ENCODE measurements at places on chromosomes 16 and 17.

- no peak for DNase-seq
Measured at GRCh38 chr16:48538746-48539484, 71.1 kb downstream of the N4BP1 start.

DNA sequence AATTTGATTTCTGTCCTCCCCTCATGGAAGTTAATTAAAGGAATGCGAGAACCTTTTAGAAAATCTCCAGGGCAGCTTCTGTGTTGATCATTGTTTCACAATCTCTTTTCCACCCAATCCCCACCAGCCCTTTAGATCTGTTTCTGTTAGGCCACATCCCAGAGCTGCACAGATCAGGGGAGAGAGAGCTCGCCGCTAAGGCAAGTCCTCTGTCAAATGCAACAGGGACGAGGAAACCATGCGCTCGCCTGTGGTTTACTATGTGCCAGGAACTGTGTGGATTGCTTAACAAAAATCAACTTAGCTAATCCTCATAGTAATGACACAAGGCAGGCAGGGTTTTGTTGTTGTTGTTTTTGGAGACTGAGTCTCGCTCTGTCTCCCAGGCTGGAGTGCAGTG lies 115.4 kb downstream of the SALL1 start:
- DNase-seq = no peak

DNA sequence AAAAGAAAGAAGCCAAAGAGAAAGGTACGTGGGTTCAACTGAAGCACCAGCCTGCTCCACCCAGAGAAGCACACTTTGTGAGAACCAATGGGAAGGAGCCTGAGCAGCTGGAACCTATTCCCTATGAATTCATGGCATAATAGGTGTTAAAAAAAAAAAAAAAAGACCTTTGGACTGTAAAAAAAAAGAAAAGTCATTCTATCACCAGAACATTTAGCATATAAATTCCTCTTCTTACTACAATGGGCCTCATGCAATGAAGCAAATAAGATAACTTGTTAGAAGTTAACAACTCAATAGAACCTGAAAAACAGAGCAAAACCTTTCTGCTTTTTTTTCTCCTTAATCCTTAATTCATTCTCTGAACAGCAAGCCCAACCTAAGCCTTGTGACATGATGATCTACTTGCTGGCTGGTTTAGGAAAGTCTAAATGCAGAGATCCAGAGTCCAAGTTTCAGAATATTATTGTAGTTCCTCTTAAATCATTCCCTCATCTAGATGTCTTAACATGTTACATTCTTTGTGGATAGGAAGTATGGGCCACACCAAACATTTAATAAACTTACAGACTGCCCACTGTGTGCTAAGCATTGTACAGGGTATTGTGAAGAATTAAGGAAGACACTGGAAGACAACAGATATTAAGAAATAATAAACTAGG lies 45.4 kb downstream of the BRCA1 start:
- DNase-seq = no peak

GRCh38 chr16:6536411-6536810 lies 796.2 kb upstream of the RBFOX1 start:
- no peak for DNase-seq

DNA sequence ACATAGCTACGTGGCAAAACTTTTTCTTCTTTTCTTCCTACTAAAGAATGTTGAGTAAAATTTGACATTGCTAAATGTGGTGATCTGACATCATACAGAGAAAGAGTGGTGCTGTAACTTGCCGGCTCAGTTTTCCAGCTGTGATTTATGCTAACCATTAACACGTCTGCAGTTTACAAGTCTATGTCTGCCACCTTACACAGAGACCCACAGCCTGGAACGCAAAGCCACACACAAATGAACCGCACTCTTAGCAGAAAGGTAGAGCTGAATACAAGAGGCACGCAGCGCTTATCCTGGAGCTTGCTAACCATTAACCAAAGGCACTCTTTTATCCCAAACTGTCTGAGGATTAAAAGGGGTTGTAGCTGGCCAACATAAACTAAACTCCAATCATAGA lies 31.9 kb downstream of the CACNG1 start:
- DNase-seq = no peak

DNA sequence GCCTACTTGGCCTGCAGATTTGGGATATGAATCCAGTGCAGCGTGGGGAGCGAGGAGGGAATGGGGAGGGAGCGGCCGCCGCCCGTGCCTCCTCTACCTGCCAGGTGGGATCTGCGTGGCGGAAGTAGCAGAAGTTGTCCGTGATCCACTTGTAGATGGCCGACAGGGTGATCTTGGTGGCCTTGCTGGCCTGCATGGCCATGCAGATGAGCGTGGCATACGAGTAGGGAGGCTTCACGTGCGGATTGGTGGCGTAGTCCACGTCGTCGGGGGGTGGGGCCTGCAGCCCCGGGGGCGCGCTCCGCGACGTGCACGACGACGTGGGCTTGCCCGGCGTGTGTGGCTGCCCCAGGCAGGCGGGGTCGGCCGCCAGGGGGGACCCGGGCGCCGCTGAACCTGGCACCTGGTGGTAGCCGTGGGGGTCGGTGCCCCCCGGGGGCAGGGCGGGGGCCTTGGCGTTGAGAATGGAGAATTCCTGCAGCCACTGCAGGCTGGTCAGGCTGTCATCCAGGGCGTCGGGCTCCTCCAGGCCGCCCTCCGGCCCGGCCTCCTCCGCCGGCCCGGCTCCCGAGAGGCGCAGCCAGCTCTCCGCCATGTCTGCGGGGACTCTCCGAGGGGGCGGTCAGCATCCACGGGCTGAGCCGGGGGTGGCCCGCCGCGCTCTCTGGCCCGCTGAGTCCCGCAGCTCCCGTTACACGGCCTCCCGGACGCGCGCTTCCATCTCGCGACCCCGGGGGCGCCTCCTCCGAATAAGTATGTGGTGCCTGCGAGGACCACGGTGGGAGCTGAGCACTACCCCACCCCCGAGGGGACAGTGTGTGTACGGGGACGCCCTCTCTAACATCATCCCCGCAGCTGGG lies 1.0 kb downstream of the FOXJ1 start:
- DNase-seq = no peak

- DNase-seq = no peak
Measured at GRCh38 chr16:10521681-10522274, 58.6 kb downstream of the EMP2 start.

- no peak for DNase-seq
Measured at GRCh38 chr17:60351012-60351695, 40.8 kb downstream of the USP32 start.

DNA sequence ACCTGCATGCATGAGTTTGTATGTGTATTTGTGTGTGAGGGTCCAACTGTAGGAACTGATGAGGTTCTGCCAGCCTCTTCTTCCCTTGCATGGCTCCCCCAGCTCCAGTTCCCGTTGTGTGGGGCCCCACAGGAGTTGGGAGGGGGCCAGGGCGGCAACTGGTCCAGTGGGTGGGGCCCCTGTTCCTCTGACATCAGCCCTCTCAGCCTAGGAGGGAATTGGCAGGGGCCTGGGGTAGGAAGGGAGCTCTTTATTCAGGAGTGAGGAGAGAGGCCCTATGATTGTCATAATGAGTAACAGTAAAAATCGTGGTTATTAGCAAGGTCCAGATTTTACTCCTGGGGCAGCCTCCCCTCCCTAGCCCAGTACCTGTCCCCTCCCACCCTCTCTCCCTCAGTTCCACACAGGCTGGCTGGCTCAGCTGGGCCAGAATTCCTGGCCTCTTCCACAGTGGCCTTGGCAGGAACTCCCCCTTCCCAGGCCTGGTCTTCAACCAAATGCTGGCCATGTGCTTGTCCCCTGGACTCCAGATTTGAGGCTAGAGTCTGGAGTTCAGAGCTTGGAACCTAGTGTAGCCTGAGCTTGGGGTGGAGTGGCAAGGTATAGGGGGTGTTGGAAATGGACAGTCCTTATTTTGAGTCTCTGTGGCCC lies 18.9 kb downstream of the RARA start:
- no peak for DNase-seq

- no peak for DNase-seq
Measured at GRCh38 chr17:29390851-29391631, 878 bp downstream of the TAOK1 start.

DNA sequence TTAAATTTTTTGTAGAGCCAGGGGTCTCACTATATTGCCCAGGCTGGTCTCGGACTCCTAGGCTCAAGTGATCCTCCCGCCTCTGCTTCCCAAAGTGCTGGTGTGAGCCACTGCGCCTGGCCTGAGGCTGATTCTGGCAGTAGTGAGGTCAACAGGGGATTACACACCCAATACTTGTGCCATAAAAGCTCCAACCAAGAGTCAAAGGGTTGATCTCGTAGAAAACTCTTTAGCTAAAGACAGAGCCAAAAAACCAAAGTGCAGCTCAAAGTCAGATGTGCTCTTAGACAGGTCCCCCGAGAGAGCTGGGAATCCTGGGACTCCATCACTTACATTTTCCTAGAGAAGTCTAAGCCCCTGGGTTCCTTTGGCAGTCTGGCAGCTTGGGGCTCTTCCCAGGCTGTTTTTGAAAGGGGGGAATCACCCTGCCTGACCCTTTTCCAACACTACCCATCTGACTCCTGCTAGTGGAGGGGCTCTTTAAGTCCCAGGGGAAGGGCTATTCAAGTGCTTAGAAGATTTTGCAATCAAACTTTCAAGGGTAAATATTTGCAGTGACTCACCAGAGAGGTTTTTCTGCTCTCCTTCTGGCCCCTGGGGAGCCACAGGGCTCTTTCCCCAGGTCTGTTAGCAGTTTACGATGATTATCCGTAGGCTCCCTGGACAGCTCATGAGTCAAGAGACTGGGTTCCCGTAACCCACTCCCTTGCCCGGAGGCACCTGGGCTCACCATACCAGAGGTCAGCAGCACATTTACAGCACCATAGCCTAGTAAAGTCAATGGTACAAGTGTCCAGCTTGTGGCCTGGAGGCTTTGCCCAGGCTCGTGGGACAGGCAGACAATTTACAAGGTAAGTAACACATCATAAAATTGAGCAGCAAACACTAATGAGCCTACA lies 408.7 kb downstream of the SLC39A11 start:
- DNase-seq = no peak

DNA sequence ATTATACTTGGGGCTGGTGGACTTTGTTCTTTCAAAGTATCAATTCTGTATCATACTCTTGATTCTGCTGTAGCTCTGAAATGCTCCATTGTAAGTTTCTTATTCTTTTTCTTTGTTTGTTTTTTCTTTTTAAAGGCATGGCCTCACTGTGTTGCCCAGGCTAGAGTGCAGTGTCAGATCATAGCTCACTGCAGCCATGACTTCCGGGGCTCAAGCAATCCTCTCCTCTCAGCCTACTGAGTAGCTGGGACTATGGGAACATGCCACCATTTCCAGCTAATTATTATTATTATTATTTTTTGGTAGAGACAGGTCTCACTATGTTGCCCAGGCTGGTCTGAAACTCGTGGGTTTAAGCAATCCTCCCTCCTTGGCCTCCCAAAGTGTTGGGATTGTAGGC lies 38.9 kb upstream of the METTL9 start:
- DNase-seq = no peak

GRCh38 chr17:21245639-21246084 lies 7.5 kb downstream of the NATD1 start:
- DNase-seq = no peak

DNA sequence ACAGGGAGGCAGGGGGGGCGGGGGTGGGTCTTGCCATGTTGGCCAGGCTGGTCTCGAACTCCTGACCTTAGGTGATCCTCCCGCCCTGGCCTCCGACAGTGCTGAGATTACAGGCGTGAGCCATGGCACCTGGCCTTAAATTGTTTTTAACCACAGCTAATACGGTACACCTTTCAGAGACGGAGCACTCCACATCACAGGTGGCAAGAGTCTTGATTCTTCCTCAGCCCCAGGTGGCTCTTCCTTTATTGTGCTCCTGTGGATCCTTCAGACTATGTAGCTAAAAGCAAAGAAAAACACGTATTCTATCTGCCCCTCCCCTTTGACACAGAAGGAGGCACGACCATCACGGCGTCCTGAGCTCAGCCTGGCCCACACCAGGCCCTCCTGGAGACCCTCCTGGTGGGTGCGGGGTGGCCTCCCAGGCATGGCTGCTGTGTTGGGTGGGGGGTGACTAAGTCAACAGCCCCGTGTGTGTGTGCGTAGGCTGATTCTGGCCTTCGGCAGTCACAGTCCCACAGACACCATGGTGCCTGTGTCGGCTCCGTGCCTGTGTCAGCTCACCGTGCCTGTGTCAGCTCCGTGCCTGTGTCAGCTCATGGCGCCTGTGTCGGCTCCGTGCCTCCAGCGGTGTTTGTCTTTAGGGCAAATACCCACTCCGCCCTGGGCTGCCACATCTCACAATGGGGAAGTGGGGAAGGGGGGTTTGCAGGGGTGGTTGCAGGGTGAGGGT lies 10.8 kb upstream of the SECTM1 start:
- DNase-seq = no peak

DNA sequence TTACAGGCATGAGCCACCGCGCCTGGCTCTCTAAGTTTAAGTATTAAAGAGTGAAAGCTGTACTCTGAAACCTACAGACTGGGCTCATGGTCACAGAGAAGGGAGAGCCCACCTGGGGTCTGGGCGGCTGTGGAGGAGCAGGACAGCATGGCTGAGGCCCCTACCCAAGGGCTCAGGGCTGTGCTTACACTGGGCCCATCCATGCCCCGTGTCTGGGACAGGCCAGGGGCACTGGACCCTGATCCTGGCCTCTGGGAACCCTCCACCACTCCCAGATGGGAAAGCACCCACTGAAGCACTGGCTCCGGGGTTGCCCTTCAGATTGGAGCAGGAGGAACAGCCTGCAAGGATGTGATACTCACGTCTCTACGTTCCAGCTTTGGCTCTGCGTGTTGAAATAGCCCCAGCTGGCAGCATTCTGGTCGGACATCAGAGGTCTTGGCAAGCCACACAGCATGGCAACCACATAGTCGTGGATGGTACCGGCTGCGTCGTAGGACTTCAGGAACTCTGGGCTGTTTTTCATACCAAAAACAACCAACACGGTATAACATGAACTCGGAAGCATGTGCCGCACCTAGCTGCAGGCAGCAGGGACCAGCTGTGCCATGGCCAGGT lies 13.0 kb downstream of the SHPK start:
- no peak for DNase-seq

GRCh38 chr16:58832386-58832895 lies 98.3 kb upstream of the GOT2 start:
- no peak for DNase-seq

GRCh38 chr17:77646046-77646430 lies 312.5 kb upstream of the TNRC6C start:
- no peak for DNase-seq

- peak; percentile 77 for DNase-seq
Measured at GRCh38 chr17:4986951-4987766, at the start of gene CAMTA2. CAMTA2 (minus strand) TSS chr17:4987675; CDS start chr17:4986222, 1,453 bp downstream.

DNA sequence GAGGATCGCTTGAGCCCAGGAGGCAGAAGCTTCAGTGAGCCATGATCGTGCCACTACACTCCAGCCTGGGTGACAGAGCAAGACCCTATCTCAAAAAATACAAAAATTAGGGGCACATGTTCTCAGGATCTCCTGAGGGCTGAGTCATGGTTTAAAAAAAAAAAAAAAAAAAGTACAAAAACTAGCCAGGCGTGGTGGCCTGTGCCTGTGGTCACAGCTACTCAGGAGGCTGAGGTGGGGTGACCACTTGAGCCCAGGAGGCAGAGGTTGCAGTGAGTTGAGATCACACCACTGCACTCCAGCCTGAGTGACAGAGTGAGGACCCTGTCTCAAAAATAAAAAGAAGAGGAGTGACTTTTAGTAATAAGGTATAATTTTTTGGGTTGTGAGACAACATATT lies 16.9 kb downstream of the BLMH start:
- DNase-seq = no peak

- DNase-seq = peak; percentile 15
Measured at GRCh38 chr17:39617446-39618245, 9.1 kb upstream of the PPP1R1B start.

All from activated CD4-positive, CD25-positive, alpha-beta regulatory T cell treated with anti-CD3 and anti-CD28 coated beads, Interleukin-2, amount 50 U/mL, for 16 hours (primary cell).